ENCODE measurements at places on chromosomes 6 and 20.

DNA sequence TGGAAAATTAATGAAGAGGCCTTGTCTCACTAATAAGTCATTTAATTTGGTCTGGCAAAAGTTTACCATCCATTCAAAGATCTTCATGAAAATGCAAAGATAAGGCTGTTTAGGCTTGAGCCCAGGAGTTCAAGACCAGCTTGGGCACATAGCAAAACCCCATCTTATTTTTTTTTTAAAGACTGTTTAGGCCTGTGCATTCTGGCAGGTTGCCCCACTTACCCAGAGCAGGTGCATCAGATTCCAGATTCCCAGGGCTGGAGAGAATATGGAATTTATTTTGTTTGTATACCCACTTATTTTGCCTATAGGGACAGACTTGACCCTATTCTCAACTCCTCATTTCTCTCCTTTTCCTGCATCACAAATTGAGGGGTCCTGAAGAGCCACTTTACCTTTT lies 5.7 kb downstream of the FOXO3 start:
- DNase-seq: no peak

DNA sequence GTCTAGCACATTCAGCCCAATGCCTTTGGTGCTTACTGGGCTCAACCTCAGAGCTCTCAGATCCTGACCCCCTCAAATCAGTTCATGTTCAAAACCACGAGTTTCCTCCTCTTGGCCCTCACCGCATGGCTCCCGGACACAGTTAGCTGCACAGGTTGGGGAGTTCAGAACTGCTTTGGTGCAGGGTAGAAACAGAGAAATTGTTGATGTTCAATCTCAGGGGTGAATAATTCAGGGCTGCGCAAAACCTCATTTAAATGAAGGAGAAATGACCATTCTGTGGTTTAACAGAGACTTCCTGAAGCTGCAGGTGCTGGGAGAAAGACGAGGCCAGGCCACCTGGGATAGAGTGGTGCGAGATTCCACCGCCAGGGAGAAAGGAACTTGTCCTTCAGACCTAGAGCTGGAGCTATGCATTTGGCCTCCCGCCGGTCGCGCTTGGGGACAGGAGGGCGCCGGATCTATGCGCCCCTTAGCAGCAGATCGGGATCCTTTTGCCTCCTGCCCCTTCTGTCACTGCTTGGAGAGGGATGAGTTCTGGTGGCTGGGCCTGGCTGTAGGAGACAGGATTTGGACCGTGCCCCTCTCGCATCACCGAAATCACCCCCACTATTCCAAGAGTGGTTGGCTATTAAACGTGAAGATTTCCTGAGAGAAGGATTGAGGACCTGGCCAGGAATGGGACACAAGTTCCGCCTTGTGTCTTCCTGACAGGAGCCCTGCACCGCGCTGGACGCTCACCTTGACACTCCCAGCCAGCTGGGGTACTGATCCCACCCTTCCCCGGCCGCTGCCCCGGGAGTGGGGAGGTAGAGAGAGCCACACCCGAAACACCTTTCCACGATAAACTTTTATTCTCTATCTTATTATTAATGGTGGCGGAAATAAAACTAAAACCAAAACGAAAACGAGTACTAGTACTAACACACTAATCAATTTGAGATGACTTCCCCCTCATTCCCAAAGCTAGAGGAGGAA lies 767 bp upstream of the PAX1 start:
- DNase-seq: no peak

- no peak for DNase-seq
Measured at GRCh38 chr6:79672631-79673111, 41.5 kb downstream of the SH3BGRL2 start.

GRCh38 chr20:10288954-10289646 lies 70.5 kb downstream of the SNAP25 start:
- no peak for DNase-seq

DNA sequence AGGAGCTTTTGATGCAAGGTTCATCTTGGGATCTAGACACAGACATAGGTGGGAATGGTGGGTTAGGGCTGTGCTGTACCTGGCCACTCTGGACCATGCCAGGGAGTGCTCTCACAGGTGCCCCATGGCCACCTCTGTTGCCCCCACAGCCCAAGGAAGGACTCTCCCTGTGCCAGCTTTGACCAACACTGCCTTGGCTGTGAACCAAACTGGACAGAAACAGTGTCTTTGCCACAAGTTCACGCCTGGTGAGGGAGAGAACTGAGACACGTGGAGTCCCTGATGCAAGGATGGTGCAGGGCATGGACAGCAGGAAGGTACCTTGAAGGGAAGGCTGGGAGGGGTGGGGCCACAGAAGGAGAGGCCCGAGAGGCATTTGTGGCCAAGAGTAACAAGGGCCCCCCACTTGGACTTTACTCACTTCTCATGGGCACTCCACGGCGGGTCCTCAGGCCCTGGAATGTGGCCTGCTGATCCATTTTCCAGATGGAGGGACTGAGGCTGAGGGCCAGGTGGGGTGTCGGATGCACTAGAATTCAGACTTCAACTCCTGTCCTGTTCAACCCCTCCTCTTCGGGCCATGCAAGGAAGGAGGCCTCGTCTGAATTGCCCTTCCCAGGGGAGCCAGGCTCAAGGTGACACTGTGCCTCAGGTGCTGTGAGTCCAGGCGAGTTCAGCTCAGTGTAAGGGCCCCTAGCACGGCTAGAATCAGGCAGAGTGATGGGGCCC lies 103.3 kb downstream of the YTHDF1 start:
- DNase-seq: no peak

- no peak for DNase-seq
Measured at GRCh38 chr6:63787021-63787420, 151.4 kb downstream of the PHF3 start.

DNA sequence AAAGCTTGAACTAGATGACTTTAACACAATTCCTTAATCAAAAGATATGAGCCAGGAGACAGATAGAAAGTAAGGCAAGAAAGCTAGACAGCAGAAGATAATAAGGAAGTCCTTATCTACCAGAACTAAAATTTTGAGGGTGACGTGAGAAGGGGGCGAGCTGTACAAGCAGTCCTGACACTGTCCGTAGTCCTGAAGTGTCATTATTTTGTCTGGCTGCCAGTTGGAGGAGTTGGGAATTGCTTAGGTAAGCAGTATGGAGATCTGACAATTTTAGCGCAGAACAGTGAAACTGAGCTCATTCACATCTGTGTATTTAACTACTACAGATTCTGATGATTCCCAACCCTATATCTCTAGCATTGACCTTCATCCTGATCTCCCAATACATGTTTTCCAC lies 25.8 kb upstream of the CEP85L start:
- no peak for DNase-seq

GRCh38 chr6:75211920-75212590 lies 6.2 kb upstream of the COL12A1 start:
- DNase-seq: no peak

DNA sequence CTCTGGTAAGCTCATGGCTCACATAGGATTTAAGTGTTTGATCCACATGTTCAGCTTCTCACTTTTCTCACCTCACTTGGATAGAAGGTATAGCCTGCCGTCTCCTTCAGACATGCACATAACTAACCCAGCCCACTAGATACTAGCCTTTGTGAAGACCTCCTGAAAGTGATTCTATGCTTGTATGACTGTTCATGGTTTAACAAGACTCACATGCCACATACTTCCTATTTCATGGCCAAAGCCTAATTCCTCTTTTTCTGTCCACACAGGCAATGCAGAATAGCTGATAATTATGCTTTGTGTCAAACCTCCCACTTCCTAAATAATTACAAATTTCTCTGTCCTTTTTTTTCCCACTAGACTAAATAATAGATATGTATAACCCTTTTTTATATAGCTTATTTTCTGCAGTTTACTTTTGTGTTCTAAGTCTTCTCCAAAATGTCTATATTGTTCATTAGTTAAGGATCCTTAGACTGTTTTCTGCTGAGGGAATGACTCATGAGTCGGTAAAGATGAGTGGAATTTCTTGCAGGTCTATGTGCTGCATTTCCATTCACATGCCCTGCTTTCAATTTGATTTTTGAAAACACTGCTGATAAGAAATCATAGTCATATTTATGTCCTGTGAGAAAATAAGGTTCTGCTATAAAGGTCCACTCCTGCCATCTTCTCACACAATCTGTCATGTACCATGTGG lies 43.0 kb downstream of the HDDC2 start:
- no peak for DNase-seq

DNA sequence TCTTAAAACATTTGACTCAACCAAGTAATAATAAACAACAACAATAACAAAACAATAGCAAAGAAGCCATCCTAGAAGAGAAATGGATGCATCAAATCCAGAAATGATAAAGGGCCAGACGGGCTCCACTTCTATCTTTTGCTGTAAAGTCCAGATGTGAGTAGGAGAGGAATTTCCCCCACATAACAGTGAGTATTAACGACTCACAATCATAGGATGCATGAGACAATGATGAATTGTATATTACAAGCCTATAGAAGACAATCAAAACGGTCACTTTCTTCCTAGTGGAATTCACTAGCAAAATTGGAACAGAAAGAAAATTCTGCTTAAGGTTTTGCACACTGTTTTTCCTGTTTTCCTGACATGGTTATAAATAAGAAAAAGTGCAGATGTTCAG lies 97.0 kb upstream of the PREP start:
- no peak for DNase-seq

DNA sequence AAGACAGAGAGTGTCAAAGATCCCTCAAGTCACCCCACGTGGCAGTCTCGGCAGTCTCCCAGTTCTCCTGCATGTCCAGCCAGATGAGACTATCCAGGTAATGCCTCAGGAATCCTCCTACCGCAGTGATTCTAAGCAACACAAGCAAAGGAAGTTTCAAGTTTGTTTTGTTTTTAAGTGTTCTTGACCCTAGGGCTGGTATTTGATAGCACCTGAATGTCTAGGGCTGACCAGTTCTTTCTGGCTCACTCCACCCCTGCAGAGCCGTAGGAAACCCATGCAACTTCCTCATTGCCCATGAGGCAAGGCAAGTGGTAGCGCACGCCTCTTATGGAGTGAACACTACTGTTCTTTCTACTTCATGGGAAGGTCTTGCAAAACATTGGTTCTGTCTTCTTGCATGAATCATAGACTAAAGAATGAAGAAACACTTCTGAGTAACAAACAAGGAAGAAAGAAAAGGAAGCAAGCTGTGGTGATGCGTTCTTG lies 24.8 kb upstream of the FOXQ1 start:
- no peak for DNase-seq

DNA sequence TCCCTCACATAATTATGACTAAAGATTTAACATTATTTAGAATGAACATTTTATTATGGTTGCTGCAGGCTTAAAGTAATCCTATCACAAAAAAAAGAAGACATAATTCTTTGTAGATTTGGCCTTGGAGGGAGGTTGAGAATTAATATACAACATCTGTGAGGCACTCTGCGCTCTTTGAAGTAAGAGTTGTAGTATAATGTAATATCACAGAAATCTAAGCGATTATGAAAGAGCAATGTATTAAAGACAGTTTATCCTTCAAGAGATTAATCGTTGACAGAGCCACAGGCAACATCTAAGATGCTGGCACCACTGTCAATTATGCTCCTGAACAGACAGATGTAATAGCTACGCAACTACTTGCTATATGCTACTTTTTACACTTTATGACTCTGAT lies 946.8 kb downstream of the GRIK2 start:
- DNase-seq: no peak

DNA sequence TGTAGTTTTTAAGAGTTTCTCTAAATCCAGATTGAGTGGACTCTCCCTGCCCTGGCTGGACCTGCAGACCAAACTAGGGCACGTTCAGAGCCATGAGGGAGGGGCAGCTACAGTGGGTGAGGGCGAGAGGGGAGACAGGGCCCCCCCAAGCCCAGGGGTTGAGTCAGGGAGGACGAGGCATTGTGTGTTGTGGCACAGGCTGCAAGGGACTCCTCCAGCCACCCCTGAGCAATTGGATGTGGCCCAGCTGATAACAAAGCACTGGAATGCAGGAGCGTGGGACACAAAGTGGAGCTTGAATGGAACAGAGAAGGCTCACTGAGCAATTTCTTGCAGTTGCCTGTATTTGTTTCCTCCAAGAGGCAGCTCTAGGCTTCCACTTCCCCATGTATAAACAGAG lies 43.5 kb upstream of the MYL9 start:
- no peak for DNase-seq

DNA sequence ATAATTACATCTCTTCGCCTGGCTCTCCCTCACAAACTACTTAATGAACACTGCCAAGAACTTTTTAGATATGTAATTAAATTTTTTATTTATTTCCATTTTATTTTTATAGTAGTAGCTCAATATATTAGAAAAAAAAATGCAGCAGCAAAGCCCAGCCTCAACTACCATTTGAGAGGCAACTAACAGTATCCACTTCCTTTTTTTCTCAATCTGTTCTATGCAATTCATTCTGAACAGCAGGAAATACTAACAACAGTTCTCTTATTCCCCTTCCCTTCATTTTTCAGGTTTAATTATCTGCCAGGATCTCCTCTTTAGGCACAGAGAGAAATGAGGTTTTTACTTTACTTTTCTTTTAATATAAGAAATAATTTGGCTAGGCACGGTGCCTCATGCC lies 112.7 kb downstream of the ZNF217 start:
- DNase-seq: no peak

DNA sequence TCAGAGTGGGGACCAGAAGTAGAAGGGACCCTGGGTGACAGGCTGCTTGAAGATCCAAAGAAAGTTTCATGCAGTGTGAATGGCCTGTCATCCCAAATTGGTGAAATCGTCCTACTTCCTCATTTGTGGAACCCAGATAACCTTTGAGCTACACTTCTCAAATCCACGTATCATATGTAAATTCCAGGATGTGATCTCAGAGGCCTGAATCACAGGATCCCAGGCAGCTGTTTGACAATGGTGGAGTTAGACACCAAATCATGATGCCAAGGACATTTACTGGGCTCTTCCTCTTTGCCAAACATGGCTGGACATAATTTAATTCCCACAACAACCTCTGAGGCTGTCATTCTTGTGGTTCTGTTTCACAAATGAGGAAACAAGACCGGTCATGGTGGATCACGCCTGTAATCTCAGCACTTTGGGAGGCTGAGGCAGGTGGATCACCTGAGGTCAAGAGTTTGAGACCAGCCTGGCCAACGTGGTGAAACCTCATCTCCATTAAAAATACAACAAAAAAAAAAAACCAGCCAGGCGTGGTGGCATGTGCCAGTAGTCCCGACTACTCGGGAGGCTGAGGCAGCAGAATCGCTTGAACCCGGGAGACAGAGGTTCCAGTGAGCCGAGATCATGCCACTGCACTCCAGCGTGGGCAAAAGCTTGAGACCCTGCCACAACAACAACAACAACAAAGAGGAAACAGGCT lies 39.9 kb upstream of the TTPAL start:
- DNase-seq: no peak

GRCh38 chr6:25844518-25844917 lies 12.7 kb upstream of the SLC17A1 start:
- DNase-seq: no peak
